ENCODE measurements at places on chromosomes 5 and 9. TPM values are rescaled to one million over a fixed set of nuclear protein-coding genes. Genes with fewer than 3 reads are reported as not detected.

DNA sequence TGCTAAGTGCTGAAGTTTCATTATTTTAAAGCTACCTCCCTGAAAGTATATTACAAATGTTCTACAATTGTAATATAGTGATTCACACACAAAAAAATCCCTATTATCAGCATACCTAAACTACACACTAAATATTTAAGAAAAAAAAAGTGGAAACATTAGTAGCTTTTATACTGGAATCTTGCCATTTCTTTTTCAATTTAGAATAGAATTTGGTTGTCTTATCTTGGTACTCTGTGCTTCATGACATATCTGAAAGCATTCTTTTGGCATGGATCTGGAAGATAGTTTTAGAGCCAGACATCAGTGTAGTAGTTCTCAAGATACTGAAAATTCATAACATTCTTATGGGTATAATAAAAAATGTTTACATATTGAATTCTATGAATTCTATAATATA is 35.0 kb downstream of the SLC1A3 start:
- ATAC-seq = no peak

DNA sequence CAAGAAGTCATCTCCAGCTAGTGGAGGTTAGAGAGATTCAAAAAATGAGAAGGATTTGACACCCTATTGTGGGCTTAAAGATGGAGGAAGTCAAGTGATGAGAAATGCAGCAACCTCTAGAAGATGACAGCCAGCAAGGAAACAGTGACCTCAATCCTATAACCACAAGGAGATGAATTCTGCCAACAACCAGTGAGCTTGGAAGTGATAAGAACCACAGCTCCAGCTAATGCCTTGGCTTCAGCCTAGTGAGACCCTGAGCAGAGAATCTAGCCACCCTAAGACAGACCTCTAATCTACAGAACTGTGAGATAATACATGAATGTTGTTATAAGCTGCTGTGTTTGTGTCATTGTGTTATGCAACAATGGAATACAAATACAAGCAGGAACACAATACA is 262.4 kb downstream of the GRIA1 start:
- ATAC-seq = no peak

The TAF1L gene
- total RNA-seq = 0.43 TPM

DNA sequence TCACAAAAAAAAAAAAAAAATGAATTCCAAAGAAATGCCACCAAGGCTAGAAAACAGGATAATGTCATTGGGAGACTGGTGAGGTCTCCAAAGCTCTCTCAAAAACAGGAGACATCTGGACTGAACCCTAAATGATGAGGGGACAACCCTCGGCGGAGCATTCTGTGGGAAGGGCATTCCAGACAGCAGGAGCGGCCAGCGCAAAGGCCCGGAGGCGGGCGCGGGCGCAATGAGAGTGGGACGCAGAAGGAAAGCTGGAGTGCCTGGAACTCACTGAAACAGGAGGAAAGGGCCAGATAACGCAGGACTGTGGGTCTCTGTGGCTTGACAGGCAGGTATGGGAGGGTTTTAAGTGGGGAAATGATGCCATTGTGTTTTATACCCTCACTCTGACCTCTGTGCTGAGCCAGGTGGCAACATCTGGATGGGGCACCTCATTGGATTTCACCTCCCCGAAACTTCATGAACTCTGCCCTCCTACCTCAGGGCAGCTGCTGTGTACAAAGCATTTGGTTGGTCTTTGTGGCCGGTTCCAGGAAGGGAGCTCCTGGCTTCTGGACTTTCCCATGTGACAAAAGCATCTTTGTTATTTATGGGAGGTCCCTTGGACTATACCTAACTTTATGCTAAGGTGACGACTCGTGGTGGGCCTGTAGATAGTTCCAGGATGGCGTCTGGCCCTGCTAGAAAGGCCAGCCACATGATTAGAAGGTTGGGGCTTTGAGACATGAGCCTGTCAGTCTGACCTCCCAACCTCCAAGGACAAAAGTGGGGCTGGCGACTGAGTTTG is 11.5 kb upstream of the MAPK9 start:
- ATAC-seq = no peak

DNA sequence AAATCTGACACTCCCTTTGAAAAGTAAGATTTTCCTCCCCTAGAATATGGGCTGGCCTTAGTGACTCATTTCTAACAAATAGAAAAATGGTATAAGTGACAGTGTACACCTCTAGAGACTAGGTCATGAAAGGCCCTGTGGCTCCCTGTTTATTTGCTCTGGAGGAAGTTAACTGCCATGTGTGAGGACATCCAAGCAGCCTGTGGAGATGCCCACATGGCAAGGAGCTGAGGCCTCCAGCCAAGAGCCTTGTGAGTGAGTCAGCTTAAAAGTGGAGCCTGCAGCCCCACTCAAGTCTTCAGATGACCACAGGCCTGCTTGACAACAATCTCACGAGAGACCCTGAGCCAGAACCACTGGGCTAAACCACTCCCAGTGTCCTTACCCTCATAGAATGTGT is 128.1 kb upstream of the LHFPL2 start:
- ATAC-seq = no peak

GRCh38 chr9:95573463-95573862 is 56.7 kb upstream of the PTCH1 start:
- no peak for ATAC-seq

The TCF7 gene
- 2.2 TPM for total RNA-seq

- ATAC-seq = no peak
Measured at GRCh38 chr9:38445154-38446043, 21.1 kb upstream of the IGFBPL1 start.

DNA sequence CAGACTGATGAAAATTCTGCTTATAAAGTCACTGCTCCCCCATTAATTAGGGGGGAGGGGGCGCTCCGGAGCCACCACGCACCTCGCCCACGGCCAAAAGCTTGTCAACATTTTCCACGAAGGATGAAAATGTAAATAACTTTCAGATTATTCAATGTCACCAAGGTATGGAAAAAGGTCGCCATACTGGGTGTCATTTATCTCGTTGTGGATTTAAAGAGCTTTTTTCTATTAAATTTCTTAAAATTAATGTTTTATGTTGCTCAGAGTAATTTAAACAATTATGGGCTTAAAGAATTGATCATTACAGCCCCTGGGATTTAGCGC is 13.0 kb downstream of the LHX3 start:
- ATAC-seq = no peak

- ATAC-seq = no peak
Measured at GRCh38 chr5:133222979-133223378, 171.2 kb downstream of the HSPA4 start.

The LCN2 gene
- 0.76 TPM for total RNA-seq

DNA sequence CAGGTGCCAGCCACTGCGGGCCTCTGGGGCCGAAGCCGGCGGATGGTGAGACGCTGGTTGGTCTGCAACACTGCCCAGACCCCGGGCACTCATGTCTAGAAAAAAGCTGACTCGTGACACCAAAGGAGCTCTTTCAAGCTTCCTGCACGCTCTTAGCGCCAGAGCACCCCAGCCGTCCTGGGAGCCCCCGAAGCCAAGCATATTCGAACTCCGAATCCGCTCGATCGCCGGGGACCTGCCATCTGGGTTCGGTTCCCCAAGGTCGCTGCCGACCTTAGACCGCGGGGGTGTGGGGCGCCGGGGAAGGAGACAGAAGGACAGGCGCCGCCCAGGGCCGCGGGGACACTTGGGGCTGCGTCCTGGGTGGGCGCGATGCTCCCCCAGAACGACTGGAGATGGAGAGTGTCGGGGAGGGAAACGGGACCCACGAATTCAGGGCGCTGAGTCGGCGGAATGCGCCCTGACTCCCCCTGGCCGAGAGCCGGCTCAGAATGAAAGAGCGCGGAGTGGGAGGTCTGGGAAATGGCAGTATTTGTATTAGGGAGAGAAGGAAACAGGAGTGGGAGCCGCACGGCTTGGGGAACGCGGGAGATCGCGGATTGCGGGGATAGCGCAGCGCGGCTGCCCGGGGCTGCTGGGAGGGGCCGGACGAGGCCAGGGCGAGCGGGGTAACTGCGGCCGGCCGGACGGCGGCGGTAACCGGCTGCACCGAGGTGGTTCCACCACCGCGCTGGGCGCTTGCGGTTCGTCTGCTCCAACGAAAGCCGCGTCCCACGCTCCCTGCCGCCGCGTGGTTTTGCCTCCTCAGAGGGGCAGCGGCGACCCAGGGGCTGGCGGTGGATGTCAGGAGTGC is 20.1 kb upstream of the MARCHF6 start:
- ATAC-seq = peak; percentile 80

The OLFML2A gene
- total RNA-seq = 0.25 TPM

- peak; percentile 18 for ATAC-seq
Measured at GRCh38 chr5:134445856-134446818, 34.5 kb upstream of the CDKN2AIPNL start.

- ATAC-seq = no peak
Measured at GRCh38 chr5:156174225-156174624, 152.7 kb upstream of the SGCD start.

DNA sequence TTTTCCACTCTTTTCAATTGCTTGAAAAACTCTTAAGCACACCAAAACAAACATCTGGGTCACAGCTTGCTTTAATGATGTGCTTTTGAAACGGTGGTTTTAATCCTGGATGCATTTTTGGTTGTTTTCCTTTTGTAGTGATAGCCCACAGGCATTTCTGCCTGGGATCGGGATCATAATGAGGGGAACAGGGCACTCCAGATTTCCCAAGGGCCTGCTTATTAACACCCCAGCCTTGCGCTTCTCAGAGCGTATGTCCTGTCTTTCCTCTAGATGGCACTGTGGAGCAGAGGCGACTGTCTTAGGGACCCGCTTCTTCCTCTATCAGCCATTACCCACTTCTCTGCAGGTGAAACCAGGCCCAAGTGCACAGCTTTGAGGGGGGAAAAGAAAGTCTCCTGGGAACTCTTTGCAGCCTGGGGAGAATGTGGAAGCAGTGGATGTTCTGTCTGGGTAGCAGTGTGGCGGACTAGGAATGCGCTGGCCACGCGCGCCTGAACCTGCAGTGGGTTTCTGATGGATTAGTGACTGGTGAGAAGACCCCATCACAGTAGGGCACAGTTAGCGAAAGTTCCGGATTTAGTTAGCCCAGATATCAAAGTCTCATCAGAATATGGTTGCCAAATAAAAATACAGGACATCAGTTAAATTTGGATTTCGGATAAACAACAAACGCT is 190.1 kb downstream of the GNA14 start:
- ATAC-seq = peak; percentile 45

GRCh38 chr5:34854459-34855174 is 15.7 kb downstream of the TTC23L start:
- ATAC-seq = no peak

GRCh38 chr9:76657265-76657664 is 107.0 kb upstream of the PCA3 start:
- no peak for ATAC-seq

DNA sequence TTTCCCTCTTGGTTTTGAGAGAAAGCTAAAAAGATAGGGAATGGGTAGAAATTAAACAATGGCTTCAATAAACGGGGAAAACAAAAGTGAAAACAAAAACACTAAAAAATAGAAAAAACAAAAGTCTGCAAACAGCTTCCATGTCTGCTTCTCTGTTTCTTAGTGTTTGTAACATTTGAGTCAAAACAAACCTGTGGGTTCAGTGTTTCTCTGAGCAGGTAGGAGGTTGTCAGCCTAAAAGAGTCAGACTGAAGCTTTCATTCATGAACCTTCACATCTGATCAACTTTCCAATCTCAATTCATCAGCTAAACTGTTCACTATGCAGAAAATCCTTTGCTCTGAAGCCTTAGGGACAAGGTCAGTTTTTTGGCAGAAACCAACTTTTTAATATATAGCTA is 102.5 kb upstream of the ADAMTS16 start:
- no peak for ATAC-seq

The ICE1 gene
- total RNA-seq = 17.8 TPM

The SLC6A18 gene
- not detected for total RNA-seq

DNA sequence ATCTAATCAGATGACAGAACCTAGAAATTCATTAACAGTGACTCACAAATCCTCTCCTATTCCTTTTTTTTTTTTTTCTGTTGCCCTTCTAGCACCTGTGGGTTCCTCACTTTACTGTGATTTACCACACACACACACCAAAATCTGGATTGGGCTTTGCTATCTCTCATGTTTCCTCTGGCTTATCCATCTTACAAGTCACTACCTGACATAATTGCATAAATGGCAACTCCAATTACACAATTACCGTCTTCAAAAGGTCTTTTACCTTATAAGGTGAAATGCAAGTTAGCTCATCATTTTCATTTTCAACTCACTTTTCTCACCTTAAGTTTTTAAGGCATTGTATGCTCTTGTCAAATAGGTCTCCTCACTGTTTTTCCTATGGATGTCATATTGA is 426.3 kb upstream of the MEF2C start:
- no peak for ATAC-seq

- no peak for ATAC-seq
Measured at GRCh38 chr5:68046445-68046844, 169.1 kb upstream of the PIK3R1 start.

The NR2F1-AS1 gene
- 50.0 TPM for total RNA-seq

DNA sequence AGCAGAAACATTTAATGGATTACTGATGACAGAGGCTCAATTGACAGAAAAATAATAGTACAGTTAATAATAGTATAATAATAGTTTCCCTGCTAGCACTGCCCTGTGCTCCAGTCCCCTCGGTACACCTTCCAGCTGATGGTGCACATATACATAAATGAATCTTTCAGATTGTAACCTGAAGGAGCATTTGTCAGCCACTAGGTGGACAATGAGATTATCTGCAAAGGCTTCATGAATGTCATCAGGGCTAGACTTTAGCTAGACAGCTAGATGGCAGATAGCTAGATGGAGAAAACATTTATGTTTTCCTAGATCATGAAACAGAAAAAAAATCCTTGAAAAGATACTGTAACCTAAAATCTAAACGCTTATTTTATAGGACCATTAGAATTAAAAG is 304.4 kb upstream of the SMC2 start:
- no peak for ATAC-seq

The CTNND2 gene
- total RNA-seq = 17.4 TPM

The SPINK4 gene
- not detected for total RNA-seq

- no peak for ATAC-seq
Measured at GRCh38 chr9:35856206-35856605, 14.0 kb downstream of the OR13J1 start.

The LCN10 gene
- 1.5 TPM for total RNA-seq

- no peak for ATAC-seq
Measured at GRCh38 chr9:73153793-73154227, 2.1 kb downstream of the ANXA1 start.

- no peak for ATAC-seq
Measured at GRCh38 chr9:5838884-5839571, 6.1 kb upstream of the ERMP1 start.

DNA sequence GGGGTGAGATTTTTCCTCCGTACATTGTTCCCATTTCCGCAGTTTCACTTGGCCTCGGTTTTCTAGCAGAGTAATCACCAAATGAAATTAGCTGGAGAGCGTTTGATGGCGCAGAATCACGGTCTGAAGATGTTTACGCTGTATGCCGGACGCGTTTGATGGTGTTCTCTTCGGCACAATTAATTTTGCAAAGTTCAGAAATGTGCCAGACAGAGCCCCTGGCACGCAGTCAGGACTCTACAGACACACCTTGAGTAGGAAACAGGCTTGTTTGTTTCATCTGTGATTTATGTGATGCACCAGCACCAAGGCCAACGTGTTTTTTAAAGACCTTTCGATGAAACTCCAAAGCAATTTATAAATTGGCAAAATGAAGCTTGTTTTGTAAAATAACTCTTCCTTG is 863 bp upstream of the LIFR start:
- no peak for ATAC-seq

The SLC46A2 gene
- 0.73 TPM for total RNA-seq

The OR1Q1 gene
- 0.97 TPM for total RNA-seq

Measured in motor neuron (in vitro differentiated cells).